Suppressor macrophage treated with lipopolysaccharide for 4 hours (primary cell): ENCODE measurements at places on chromosomes 11 and 22.
A peak's percentile ranks its signal among the peaks of the same experiment; 100 is the strongest.

GRCh38 chr11:1669546-1670218 is 27.3 kb upstream of the KRTAP5-6 start:
- DNase-seq, result no peak

GRCh38 chr22:37486224-37486845 is at the start of gene MFNG:
MFNG (minus strand) TSS chr22:37486384; CDS start chr22:37486177, 207 bp downstream.
- DNase-seq, result peak; percentile 90

DNA sequence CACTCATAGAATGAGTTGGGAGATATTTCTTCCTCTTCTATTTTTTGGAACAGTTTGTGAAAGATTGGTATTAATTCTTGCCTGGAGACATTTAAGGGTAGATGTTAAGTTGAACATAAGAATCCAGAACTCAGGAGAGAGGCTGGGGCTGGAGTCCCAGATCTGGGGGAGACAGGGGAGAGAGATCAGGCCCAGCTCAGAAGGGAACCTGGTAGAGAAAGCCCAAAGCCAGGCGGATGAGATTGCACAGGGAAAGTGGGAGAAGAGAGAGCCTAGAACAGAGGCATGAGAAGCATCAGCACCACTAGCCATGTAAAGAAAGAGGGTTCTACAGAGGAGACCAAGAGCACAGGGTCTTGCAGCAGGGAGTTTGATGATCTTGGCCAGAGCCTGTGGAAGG is 13.0 kb upstream of the GNAZ start:
- no peak for DNase-seq

GRCh38 chr11:22581354-22582150 is 44.1 kb downstream of the FANCF start:
- DNase-seq, result no peak

DNA sequence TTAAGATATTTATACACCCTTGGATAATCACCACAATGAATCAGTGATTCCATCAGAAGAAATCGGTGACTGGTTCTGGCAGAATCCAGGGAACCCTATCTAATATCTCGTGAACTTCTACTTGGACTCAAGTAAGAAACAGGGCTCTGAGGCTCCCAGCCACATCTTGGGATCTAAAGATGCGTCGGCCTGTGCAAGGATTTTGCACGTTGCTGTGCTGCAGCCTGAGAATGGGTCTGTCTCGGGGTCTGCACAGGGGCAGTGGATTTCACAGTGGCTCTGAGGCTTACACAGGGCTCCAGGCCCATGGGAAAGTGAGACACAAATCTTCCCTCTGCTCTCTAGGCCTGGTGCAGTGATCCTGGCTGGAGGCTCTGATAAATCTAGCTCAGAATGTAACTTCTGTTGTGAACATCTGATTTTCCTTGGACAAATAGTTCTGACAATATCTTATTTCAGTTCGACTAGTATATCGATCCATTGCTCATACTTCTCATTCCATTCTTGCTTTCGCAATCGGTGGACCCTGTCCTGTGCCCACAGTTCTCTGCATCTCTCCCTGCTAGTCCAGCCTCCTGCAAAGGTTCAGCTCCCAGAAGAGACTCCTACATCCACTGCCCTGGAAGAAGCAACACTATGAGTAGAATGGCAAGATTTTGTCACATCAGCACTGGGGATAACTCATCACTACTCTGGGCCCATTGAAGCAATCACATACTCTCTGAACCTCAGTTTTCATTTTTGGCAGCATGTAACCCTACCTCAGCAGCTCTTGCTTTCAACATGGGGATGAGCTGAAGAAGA is 105.5 kb upstream of the TOP3B start:
- DNase-seq, result no peak

GRCh38 chr22:19896665-19897355 is 42.1 kb upstream of the GNB1L start:
- DNase-seq, result no peak

DNA sequence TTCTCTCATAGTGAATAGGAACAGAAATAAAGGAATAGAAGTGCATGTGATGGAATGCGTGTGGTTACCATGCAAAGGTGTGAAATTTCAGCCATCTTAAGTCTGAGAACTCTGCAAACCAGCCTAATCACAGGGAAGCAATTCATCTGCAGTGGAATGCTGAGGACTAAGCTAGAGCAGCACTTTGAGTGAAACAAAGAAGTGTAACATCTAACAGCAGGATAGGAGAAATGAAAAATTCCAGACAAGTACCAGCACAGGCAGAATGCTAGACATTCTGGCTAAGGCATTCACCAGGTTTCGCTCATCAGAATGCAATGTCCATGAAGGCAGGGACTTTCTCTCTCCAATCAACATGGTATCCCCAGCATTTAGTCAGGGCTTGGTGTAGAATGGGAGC is 41.2 kb upstream of the SLC36A4 start:
- DNase-seq, result no peak

GRCh38 chr22:25123677-25124076 is 76.0 kb upstream of the CRYBB3 start:
- no peak for DNase-seq

GRCh38 chr11:127056338-127056971 is 55.9 kb upstream of the KIRREL3 start:
- no peak for DNase-seq

- no peak for DNase-seq
Observed at GRCh38 chr11:69893631-69894030, 74.4 kb upstream of the FGF3 start.

- DNase-seq, result peak; percentile 40
Observed at GRCh38 chr22:36334821-36335603, 52.8 kb downstream of the MYH9 start.

DNA sequence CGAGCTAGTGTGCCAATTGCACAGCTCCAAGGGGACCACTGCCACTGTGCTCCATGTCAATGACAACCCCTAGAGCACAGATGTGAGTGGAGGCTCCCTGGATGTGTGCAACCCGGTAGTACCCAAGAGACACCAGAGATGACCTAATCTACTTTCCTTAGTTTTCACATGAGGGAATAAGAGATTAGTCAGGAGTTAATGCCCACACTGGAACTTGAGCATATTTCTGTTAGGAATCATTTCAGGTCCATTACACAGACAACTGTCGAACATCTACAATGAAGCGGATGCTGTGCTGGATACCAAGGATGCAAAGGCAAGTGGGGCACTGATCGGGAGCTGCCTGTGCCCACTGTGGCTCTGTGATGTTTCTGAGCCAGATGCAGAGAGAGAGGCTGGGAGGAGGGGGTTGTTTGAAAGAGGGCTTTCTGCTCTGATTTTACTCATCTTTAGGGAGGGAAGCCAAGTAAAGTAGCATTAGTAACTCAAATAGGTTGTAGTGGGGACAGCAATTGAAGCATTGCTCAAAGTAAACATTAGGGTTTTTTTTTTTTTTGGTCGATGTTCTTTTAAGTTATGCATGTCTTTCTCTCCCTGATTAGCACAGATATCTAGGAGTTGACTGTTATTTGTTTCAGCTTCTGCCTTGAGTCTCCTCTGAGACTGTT is 82.5 kb upstream of the SORL1-AS1 start:
- DNase-seq, result no peak

DNA sequence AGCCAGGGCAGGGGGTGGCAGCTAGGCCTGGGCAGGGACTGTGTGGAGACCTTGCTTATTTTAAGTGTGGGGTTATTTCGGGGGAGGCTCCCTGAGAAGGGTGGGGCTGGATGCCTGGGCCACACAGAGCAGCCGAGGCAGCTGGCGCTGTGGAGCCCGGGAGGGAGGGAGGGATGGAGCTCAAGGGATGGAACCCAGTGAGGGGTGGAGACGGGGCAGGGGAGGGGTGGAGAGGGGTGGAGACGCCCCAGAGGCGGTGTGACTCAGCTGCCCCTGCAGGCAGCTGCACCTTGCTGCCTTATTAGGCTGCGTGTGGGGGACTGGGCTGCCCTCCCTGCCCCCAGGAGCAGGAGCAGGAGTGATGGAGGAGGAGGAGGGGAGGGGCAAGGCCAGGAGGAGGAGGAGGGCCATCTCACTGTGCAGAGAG is 9.8 kb upstream of the TSSC4 start:
- DNase-seq, result no peak

GRCh38 chr22:35792506-35792905 is 74.8 kb downstream of the APOL5 start:
- no peak for DNase-seq

DNA sequence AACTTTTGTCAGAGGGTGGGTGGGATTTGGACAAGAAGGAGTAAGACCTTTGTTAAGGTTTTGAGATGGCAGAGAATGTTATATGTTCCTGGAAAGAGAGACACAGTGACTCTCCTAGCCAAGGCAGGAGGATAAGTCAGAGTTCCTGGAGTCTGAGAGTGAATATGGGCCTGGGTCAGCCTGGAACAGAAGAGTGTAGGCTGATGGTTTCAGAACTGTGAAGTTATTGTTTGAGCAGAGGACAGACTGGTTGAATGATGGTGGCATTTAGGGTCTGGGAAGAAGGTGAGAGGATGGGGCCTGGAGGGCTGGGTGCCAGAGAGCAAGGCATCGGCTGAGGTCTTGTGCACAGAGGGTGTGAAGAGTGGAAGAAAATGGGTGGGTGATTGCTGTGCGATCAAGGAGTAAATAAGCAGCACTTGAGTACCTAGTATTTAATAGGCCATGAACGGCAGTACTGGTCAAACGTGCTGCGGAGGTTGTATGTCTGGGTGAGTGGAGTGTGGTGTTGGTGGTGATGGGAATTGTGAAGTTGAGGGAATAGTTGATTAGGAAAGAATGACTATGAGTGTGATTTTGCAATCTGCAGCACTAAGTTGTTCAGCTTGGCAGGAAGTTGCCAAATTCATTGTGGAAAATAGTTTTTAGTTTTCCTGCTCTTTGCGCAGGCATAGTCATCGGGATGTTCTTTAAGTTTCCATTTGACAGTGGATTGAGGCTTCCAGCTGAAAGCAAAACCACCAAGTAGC is 1.8 kb downstream of the PANX1 start:
- DNase-seq, result peak; percentile 95

GRCh38 chr11:41175304-41175972 is 284.0 kb downstream of the LRRC4C start:
- no peak for DNase-seq
